T-helper 17 cell (primary cell): ENCODE measurements at places on chromosomes 2 and 18.

- no peak for DNase-seq
Observed at GRCh38 chr2:68970566-68971265, 3.7 kb upstream of the GKN1 start.

- DNase-seq: no peak
Observed at GRCh38 chr2:200567932-200568331, 17.9 kb upstream of the AOX1 start.

DNA sequence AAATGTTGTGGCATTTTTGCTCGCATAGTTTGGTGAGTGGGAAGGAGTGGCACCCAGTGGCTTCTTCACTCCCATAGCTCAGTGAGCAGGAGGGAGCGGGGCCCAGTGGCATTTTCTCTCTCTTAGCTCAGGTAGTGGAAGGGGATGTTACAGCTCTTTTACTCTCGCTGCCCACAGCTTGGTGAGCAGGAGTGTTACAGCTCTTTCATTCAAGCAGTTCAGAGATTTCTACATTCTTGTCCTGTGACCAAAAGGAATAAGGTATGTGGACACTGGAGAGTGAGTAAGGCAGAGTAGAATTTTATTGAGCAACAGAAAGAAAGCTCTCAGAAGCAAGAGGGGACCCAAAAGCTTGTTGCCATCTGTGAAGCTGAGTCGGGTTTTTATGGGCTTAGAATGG lies 192.4 kb downstream of the SPAG16 start:
- DNase-seq: no peak

GRCh38 chr2:48767330-48767729 lies 11.8 kb upstream of the LHCGR start:
- DNase-seq: no peak
